ENCODE measurements at places on chromosomes 2 and 18. TPM values are rescaled to one million over a fixed set of nuclear protein-coding genes. Genes with fewer than 3 reads are reported as not detected.
A peak's percentile ranks its signal among the peaks of the same experiment; 100 is the strongest.

Gene SYT4
- not detected for total RNA-seq

GRCh38 chr2:230706053-230706521, 6.6 kb upstream of the CAB39 start:
- no peaks in the 10 kb centered on the region for H3K4me1 ChIP-seq
- no peaks in the 10 kb centered on the region for H3K36me3 ChIP-seq
- no peak overlapping the region for H3K27ac ChIP-seq
- H3K27me3 ChIP-seq = no peaks in the 10 kb centered on the region
- H3K4me3 ChIP-seq = no peak overlapping the region

GRCh38 chr2:231810905-231811304, 24.7 kb downstream of the COPS7B start:
- DNase-seq = no peak
- H3K4me3 ChIP-seq = no peak overlapping the region
- H3K27ac ChIP-seq = no peak overlapping the region
- H3K36me3 ChIP-seq = peaks cover 29% of the 10 kb centered on the region
- H3K27me3 ChIP-seq = no peaks in the 10 kb centered on the region
- H3K4me1 ChIP-seq = no peaks in the 10 kb centered on the region

GRCh38 chr2:45469314-45470099, 141.6 kb downstream of the SRBD1 start:
- peaks cover 4% of the 10 kb centered on the region for H3K4me1 ChIP-seq
- DNase-seq = no peak
- H3K27me3 ChIP-seq = no peaks in the 10 kb centered on the region
- H3K36me3 ChIP-seq = no peaks in the 10 kb centered on the region
- peak overlapping the region; percentile 38 for H3K27ac ChIP-seq
- no peak overlapping the region for H3K4me3 ChIP-seq

- no peaks in the 10 kb centered on the region for H3K4me1 ChIP-seq
- H3K4me3 ChIP-seq = no peak overlapping the region
- H3K36me3 ChIP-seq = no peaks in the 10 kb centered on the region
- no peak for DNase-seq
- H3K27me3 ChIP-seq = no peaks in the 10 kb centered on the region
- H3K27ac ChIP-seq = no peak overlapping the region
Observed at GRCh38 chr18:30088238-30089015, 954.1 kb downstream of the DSC3 start.

- H3K4me1 ChIP-seq = no peaks in the 10 kb centered on the region
- H3K36me3 ChIP-seq = no peaks in the 10 kb centered on the region
- no peaks in the 10 kb centered on the region for H3K27me3 ChIP-seq
- DNase-seq = no peak
- no peak overlapping the region for H3K4me3 ChIP-seq
- no peak overlapping the region for H3K27ac ChIP-seq
Observed at GRCh38 chr2:181111059-181111458, 130.7 kb downstream of the UBE2E3 start.

- no peaks in the 10 kb centered on the region for H3K27me3 ChIP-seq
- H3K4me1 ChIP-seq = no peaks in the 10 kb centered on the region
- no peak overlapping the region for H3K4me3 ChIP-seq
- no peaks in the 10 kb centered on the region for H3K36me3 ChIP-seq
- no peak for DNase-seq
Observed at GRCh38 chr2:137123226-137123625, 357.9 kb downstream of the THSD7B start.

GRCh38 chr2:205051417-205051816, 506.1 kb downstream of the PARD3B start:
- H3K36me3 ChIP-seq = no peaks in the 10 kb centered on the region
- H3K27ac ChIP-seq = no peak overlapping the region
- no peaks in the 10 kb centered on the region for H3K27me3 ChIP-seq
- no peak overlapping the region for H3K4me3 ChIP-seq
- no peak for DNase-seq
- H3K4me1 ChIP-seq = no peaks in the 10 kb centered on the region

- peak; percentile 49 for DNase-seq
- no peak overlapping the region for H3K4me3 ChIP-seq
- no peaks in the 10 kb centered on the region for H3K4me1 ChIP-seq
- no peaks in the 10 kb centered on the region for H3K27me3 ChIP-seq
Observed at GRCh38 chr2:73260338-73260984, 23.8 kb downstream of the FBXO41 start.

- no peaks in the 10 kb centered on the region for H3K27me3 ChIP-seq
- H3K27ac ChIP-seq = no peak overlapping the region
- H3K36me3 ChIP-seq = no peaks in the 10 kb centered on the region
- H3K4me3 ChIP-seq = no peak overlapping the region
- no peak for DNase-seq
Observed at GRCh38 chr2:157922336-157922735, 46.2 kb upstream of the ACVR1 start.

GRCh38 chr2:174282441-174282840, 34.1 kb upstream of the OLA1 start:
- no peaks in the 10 kb centered on the region for H3K4me1 ChIP-seq
- DNase-seq = no peak
- H3K4me3 ChIP-seq = no peak overlapping the region
- H3K27me3 ChIP-seq = no peaks in the 10 kb centered on the region
- no peaks in the 10 kb centered on the region for H3K36me3 ChIP-seq

- no peak for DNase-seq
- no peaks in the 10 kb centered on the region for H3K4me1 ChIP-seq
- no peak overlapping the region for H3K27ac ChIP-seq
- no peak overlapping the region for H3K4me3 ChIP-seq
Observed at GRCh38 chr2:128396500-128396891, 77.8 kb upstream of the HS6ST1 start.

DNA sequence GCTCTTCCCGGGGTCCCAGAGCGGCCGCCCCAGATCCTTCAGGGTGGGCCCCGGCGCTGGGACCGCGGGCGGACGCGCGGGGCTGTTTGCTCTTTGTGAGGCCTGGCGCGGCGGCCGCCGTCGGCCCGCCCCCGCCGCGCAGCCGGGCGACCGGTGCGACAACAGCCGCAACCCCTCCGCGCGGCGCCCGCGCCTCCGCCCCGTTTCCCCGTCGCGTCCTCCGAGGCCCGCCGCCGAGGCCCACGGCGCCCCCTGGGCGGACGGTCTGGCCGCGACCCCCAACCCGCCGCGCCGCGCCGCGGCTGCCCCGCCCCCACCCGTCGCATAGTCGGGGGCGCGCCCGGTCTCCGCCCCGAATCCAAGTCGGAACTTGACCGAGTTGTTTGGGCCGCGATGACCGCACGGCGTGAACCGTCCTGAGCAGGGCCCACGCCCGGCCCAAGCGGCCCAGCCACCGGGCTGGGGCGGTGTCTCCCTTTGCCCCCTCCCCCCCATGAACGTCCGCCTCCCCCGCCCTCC, 448 bp downstream of the YPEL5 start:
- peak overlapping the region; percentile 96 for H3K4me3 ChIP-seq
- no peaks in the 10 kb centered on the region for H3K36me3 ChIP-seq
- H3K4me1 ChIP-seq = peaks cover 37% of the 10 kb centered on the region
- peak; percentile 93 for DNase-seq
- peak overlapping the region; percentile 100 for H3K27ac ChIP-seq

- no peaks in the 10 kb centered on the region for H3K36me3 ChIP-seq
- no peak overlapping the region for H3K27ac ChIP-seq
- no peaks in the 10 kb centered on the region for H3K27me3 ChIP-seq
Observed at GRCh38 chr2:172655838-172656573, 79.6 kb upstream of the RAPGEF4 start.

DNA sequence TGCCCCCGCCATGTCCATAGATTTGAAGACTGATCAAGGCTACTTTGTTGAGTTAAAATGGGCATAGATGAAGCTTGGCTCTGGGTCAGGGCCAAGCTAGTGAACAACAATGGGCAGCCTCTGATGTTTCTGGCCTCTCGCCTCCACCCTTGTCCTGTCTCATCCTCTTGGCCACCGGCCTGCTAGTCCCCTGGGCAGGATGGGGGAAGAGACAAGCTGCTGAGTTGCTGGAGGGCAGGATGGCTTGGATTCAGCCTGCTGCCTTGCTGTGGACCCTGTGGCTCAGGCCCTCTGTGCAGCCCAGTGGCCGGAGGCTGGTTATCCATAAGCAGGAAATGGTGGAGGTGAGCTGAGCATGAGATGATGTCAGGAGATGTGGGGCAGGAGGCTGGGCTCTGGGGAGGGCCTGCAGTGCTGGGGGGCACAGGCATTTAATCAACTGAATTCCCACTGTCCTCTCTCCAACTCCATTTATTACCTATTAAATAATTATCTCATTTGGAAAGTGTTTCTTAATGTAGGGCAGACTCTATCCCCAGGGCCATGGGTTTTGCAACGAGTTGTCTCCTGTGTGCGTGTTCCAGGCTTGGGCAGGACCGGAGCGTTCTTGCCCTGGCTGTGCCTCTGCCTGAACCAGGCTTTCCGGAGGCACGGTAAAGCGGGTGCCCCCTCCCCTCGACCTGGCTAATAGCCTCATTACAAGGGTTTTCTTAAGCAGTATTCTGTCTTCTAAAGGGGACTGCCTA, 122.9 kb downstream of the GLI2 start:
- H3K27ac ChIP-seq = no peak overlapping the region
- H3K27me3 ChIP-seq = no peaks in the 10 kb centered on the region
- H3K36me3 ChIP-seq = no peaks in the 10 kb centered on the region
- no peak for DNase-seq

DNA sequence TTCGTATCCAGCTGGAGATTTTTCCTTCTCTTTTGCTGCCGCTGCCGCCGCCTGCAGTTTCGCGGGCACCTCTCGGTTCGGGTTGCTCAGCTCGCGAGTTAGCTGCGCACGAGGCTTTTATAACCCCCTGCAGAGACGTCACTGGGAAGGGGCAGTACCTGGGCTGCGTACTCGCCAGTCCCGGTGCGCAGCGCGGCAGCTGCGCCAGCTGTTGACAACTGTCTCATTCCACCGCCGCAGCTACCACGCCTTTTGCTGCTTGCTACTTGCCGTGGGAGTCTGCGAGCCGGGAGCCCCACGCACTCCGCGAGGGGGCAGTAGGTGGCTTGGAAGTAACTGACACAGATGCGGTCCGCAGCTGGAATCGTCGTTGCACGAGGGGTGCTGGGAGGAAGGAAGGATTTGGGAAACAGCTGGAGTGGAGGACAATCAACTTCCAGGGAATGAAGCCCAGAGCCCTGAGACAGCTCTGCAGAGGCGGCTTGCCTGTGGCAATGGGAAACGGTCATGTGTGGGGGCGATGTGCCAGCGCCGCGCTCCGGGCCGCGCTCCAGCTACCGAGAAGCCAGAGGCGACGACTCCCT, at the start of gene TACR1:
TSS of gene TACR1 (minus strand) at position 93 of the 584 bp plus-strand sequence. CDS start 586 bp downstream, outside the sequence.
- peaks cover 13% of the 10 kb centered on the region for H3K27me3 ChIP-seq
- H3K36me3 ChIP-seq = no peaks in the 10 kb centered on the region
- peak within 1 kb of the TSS; percentile 44 for H3K4me3 ChIP-seq
- DNase-seq = peak; percentile 42
- peaks cover 19% of the 10 kb centered on the region for H3K4me1 ChIP-seq
- no peak within 1 kb of the TSS for H3K27ac ChIP-seq

GRCh38 chr18:51235009-51235789, 37.7 kb upstream of the MEX3C start:
- H3K4me3 ChIP-seq = no peak overlapping the region
- no peaks in the 10 kb centered on the region for H3K4me1 ChIP-seq
- no peak overlapping the region for H3K27ac ChIP-seq
- DNase-seq = no peak
- H3K36me3 ChIP-seq = no peaks in the 10 kb centered on the region

GRCh38 chr2:201266629-201267028, 6.3 kb downstream of the CASP8 start:
- peaks cover 15% of the 10 kb centered on the region for H3K4me1 ChIP-seq
- no peak overlapping the region for H3K27ac ChIP-seq
- no peak overlapping the region for H3K4me3 ChIP-seq
- no peaks in the 10 kb centered on the region for H3K27me3 ChIP-seq

Measured in upper lobe of left lung (tissue), 6 donors.